Amygdala (tissue), 56 donors: ENCODE measurements at places on chromosomes 13 and 19.

DNA sequence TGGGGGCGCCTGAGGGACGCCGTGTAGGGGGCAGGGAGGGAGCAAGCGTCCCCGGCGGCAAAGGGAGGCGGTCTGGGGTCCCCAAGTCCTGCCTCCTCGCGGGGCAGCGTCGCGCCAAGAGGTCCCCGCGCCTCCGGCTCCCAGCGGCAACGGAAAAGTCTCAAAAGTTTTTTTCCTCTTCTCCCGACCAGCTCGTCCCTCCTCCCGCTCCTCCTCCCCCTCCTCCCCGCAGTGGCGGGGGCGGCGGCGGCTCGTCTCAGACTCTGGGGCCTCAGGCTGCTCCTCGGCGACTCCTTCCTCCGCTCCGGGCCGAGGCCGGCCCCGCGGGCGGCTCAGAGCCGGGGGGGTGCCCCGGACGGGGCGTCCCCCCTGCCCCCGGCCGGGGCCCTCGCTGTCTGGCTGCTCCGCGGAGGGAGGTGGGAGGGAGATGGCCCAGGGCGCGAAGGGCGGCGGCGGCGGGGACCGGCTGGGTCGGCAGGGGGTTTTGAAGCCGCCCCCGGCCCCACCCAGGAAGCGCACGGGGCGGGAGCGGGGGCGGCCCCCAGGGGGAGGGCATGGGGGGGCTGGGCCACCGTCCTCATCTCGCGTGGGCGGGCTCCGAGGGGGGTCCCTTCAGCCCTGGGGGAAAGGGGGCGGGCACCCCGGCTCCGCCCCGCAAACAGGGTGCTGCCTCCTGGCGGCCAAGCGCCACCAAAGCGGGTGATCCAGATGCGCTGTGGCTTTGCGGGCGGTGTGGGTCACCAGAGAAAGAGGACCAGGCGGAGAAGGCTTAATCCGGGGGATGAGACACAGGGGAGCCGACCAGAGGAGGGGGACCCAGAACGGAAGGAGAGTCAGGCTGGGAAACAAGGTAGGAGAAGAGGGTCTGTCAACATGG, at the start of gene TGFB1:
Gene TGFB1, minus strand, starts transcription at position 457 of the 877 bp plus-strand sequence. CDS start 878 bp downstream, outside the sequence.
- DNase-seq: peak; percentile 64

DNA sequence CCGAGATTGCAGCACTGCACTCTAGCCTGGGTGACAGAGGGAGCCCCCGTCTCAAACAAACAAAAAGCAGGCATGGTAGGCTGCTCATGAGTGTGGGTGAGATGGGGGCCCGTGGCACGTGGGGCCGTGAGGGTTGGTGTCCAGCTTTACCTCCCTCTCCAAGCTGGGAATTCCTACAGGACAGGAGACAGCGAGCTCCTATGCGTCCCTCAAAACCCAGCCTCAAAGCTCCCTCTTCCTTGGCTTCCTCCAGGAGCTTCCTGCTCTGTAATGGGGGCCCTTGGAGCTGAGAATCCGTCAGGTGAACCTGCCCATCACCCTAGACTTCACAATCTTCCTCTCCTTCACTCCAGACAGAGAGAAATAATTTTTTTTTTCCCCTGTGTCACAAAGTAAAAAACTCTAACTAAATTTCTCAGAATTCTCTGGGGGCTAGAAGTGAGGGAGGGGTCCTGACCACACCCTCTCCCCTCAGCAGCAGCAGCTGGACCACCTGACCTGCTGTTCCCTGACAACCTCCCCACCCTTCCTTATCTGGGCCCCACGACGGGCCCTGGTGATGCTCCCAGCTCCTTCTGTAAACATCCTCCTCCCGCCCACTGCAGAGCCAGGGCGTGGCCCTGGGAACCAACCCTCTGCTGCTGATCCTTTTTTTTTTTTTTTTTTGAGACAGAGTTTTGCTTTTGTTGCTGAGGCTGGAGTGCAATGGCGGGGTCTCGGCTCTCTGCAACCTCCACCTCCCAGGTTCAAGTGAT, 22.1 kb upstream of the WDR18 start:
- no peak for DNase-seq

DNA sequence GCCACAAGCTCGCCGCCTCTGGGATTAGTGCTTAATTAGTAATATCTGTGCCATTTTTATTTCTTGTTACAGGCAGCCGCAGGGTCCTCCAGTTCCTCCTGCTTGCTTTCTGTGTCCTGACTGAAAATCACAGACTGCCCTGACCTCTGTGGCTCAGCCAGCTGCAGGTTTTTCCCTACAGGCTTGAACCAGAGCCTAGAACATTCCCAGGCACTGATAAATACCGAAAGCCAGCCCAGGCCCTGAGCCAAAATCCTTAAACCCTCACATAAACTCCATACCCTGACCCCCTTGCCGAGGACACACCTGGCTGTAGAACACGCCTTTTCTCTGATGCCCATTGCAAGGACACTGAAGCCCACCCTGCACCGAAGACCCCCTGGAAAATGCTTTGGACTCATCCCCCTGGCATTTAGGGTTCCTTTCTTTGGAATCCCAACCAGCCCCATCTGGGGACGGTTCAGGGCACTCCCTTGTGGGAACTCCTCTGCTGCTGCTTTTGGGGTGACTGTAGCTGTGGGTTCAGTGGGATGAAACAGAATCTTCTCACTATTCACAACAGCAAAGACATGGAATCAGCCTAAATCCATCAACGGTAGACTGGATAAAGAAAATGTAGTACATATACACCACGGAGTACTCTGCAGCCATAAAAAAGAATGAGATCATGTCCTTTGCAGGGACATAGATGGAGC, 15.5 kb downstream of the DPP9 start:
- no peak for DNase-seq

DNA sequence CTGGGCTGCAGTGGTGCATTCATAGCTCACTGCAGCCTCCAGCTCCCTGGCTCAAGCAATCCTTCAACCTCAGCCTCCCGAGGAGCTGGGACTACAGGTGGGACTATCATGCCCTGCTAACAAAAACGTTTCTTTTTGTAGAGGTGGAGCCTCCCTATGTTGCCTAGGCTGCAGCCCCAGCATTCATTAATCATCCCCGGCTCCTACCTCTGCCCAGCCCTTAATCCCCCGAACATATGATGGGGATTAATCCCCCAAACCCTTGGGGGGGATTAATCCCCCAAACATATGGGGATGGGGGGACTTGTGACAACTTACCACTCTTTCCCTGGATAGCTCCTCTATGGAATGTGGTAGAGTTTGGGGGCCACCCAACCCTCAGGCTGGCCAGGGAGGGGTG, 45.9 kb downstream of the SUGP2 start:
- DNase-seq: no peak

- no peak for DNase-seq
Measured at GRCh38 chr13:102317593-102317992, 84.3 kb downstream of the FGF14 start.

DNA sequence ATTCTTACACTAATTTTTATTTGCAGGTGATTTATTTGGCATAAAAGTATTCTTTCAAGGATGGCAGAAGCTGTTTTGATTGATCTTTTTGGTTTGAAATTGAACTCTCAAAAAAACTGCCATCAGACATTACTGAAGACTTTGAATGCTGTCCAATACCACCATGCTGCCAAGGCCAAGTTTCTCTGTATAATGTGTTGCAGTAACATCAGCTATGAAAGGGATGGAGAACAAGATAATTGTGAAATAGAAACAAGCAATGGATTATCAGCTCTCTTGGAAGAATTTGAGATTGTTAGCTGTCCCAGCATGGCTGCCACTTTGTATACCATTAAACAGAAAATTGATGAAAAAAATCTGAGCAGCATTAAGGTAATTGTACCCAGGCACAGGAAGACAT, 1.2 kb downstream of the LACC1 start:
- DNase-seq: no peak

GRCh38 chr19:44722131-44723121, 23.5 kb downstream of the CEACAM16 start:
- DNase-seq: no peak

- DNase-seq: no peak
Measured at GRCh38 chr13:109148243-109148642, 518.8 kb downstream of the MYO16 start.

- DNase-seq: no peak
Measured at GRCh38 chr19:5108866-5109265, 140.0 kb downstream of the KDM4B start.

GRCh38 chr13:110307767-110308655, 927 bp downstream of the COL4A2 start:
- no peak for DNase-seq

DNA sequence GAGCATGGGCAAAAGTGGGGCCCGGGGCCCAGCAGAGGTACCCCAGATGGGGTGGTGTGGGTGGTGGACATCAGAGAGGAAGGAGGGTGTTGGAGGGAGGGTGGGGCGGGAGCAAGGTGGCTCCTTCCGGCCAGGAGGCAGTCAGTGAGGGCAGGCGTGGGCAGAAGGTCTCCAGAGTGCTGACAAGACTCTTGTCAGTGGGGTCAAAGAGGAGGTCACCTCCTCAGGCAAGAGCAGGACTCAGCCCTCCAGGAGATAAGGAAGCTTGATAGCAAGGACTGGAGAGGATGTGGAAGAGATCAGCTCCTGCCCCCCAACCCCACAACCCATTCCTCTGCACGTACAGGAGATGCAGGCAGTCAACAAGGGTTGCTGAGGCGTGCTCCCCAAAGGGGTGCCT, 9.8 kb downstream of the GJA3 start:
- no peak for DNase-seq

- no peak for DNase-seq
Measured at GRCh38 chr13:60078226-60078625, 85.5 kb downstream of the DIAPH3 start.

- DNase-seq: no peak
Measured at GRCh38 chr13:42617221-42617620, 43.3 kb downstream of the TNFSF11 start.

- DNase-seq: no peak
Measured at GRCh38 chr13:70173598-70173959, 65.3 kb upstream of the KLHL1 start.

DNA sequence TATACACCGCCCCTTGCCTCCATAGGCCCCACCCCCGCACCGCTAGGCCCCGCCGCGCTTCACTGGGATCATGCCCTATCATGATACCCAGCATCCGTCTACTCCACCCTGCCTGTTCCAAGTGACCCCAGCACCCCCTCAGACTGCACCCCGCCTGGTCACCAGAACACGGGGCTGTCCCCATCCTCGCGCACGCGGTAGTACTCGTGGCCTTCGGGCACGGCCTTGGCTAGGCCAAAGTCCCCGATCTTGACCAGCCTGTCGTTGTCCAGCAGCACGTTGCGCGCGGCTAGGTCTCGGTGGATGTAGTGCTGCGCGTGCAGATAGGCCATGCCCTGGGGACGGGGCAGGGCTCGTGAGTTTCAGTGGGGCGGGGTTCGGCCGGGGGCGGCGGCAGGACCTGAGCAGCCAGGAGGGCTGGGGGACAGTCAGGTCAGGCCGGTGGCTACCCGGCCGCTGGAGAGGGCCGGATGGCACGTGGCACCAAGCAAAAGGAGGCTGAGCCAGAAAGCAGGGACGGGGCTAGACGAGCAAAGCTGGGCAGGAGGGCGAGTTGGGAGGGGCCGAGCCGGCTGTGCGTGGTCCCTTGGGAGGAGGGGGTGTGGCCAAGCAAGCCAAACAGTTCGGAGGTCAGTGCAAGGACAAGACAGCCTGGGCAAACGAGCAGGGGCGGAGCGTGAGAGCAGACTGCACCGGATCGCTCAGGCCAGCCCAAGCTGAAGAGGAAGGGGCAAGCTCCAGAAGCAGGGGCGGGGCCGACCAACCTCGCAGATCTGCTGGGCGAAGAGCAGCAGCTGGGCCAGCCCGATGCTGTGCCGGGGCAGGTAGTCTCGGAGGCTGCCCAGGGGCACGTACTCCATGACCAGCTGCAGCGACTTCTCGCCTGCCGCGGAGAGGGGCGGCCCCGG, 13.6 kb upstream of the ICAM3 start:
- no peak for DNase-seq

DNA sequence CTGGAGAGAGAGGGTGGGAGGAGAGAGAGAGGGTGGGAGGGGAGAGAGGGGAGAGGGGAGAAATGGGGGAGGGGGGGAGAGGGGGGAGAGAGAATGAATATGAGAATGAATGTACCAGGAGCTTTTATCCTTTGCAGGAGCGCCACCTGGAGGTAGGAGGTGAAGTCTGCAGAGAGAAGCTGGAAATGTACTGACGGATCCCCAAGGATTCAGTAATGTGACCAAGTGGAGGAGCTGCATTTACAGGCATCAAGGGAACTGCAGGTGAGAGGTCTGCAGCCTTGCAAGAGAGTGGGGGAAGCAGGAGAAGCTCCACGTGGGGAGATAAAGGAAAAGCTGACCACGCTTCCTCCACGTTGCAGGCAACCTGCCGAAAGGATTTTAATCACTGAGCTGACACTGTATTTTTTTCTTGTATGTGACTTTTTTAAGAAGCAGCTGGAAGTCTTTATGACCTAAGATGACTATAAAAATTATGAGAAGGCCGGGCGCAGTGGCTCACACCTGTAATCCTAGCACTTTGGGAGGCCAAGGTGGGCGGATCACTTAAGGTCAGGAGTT, 33.7 kb downstream of the VSTM1 start:
- DNase-seq: peak; percentile 29

DNA sequence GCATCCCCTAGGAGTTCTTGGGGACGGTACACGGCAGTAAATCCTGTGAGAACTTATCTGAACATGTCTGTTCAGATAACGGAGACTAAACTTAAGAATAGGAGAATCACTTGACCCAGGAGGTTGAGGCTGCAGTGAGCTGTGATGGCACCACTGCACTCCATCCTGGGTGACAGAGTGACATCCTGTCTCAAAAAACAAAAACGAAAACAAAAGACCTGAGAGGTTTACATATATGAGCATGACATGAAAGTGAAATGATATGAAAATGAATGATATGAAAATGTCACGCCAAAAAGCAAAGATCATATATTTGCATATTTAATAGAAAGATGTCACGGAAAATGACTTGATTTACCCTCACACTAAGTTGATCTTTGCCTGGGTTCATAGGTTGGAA, 5.8 kb downstream of the ZNF175 start:
- DNase-seq: no peak

DNA sequence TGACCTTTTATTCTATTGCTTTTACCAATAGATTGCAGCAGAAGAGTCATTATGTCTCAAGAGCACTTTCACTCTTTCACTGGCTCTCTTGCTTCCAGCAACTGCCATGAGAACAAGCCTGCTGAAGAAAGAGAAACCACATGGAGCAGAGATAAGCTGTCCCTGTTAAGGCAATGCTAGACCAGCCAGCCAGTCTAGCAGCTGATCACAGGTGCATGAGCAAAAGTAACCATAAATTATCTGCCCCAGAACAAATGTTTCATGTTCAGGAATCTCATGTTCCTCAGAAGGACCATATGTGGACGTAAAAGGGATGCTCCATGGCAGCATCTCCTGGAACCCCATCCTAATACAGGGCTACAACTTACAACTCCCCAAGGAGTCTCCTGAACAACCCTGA, 20.4 kb upstream of the DCLK1 start:
- DNase-seq: no peak

- DNase-seq: no peak
Measured at GRCh38 chr13:28047757-28048388, 52.5 kb downstream of the FLT3 start.

DNA sequence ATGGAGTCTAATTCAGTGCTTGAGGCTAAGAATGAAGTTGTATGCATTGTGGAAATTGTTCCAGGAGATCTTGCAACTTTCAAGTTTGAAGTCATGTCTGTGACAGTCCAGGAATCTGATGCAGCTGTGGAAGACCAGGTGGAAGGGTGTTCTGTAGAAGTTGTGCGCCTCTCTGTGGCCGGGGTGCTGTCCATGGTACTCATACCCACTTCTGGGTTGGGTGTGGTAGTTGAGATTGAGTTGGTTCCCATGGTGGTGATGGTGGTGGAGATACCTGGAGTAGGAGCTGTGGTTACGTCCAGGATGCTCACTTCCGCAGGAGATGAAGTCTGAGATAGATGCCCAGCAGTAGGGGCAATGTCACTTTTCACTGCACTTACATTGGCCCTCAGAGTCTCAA, 44.3 kb downstream of the MUC16 start:
- no peak for DNase-seq
